Activated naive CD8-positive, alpha-beta T cell treated with anti-CD3 and anti-CD28 coated beads for 36 hours (primary cell): ENCODE measurements at places on chromosomes 6 and 20.

GRCh38 chr6:152300517-152300916 is 336.6 kb downstream of the SYNE1 start:
- H3K4me3 ChIP-seq = peak overlapping the region; percentile 100
- H3K36me3 ChIP-seq = peaks cover 1% of the 10 kb centered on the region

DNA sequence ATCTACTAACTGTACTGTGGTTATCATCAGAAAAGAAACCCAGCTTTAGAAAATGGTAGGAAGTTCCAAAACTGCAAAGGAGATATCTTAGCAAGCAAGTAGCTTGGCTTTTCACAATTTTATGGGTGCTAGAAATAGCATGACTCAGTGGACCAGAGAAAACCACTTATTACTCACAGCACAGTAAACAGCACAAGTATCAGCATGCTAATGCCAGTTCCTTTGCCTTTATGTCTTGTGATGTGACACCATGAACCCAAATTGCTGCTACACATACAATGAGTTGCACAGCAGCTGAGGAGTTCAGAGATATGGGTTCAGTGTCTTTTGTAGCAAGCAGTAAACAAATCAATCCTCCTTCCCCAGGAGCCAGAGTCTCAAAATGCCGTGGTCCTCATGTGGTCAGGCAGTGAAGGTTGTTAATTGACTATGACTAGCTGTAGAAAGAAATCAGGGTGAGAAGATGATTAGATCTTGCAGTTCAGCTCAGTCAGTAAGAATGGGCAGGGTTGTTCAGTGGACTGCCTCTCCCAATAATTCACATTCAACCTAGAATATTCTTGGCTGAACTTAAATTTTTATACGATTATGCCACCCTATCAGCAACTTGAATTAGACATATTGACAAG is 73.3 kb downstream of the OPRM1 start:
- no peaks in the 10 kb centered on the region for H3K4me1 ChIP-seq
- no peaks in the 10 kb centered on the region for H3K27me3 ChIP-seq
- no peak overlapping the region for H3K4me3 ChIP-seq
- DNase-seq = no peak
- no peak overlapping the region for H3K27ac ChIP-seq

GRCh38 chr6:150334790-150335783 is 33.7 kb upstream of the IYD start:
- DNase-seq = peak; percentile 10
- no peaks in the 10 kb centered on the region for H3K4me1 ChIP-seq
- H3K36me3 ChIP-seq = no peaks in the 10 kb centered on the region
- H3K4me3 ChIP-seq = no peak overlapping the region
- peaks cover 10% of the 10 kb centered on the region for H3K27me3 ChIP-seq
- no peak overlapping the region for H3K27ac ChIP-seq

- H3K4me3 ChIP-seq = no peak overlapping the region
- DNase-seq = no peak
- peaks cover 4% of the 10 kb centered on the region for H3K27me3 ChIP-seq
- no peak overlapping the region for H3K27ac ChIP-seq
These were observed 68.9 kb upstream of the SLC22A16 start for GRCh38 chr6:110545081-110545872.

DNA sequence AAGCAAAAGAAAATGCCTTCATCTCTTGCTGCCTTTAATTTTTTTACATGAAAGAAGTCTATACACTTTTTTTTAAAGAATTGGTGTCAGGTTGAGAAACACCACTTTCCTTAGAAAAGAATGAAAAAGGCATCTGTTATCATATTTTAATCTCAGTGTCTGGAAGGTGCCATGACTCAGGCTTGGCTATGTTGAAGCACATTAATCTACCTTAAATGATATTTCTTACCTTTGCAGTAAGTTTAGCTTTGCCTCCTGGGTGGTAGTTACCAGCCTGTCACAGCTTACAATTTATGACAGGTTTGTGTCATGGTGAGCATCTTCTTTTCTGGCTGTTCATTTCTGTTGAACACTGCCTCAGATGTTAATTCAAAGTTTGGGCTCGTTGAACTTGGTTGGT is 95.3 kb downstream of the RTN4IP1 start:
- peaks cover 69% of the 10 kb centered on the region for H3K4me1 ChIP-seq
- peaks cover 58% of the 10 kb centered on the region for H3K36me3 ChIP-seq
- H3K27me3 ChIP-seq = no peaks in the 10 kb centered on the region
- no peak overlapping the region for H3K4me3 ChIP-seq

- peaks cover 12% of the 10 kb centered on the region for H3K4me1 ChIP-seq
- H3K27me3 ChIP-seq = no peaks in the 10 kb centered on the region
- no peak overlapping the region for H3K27ac ChIP-seq
- H3K4me3 ChIP-seq = no peak overlapping the region
These were observed 88.4 kb downstream of the ZDHHC14 start for GRCh38 chr6:157469378-157469777.

DNA sequence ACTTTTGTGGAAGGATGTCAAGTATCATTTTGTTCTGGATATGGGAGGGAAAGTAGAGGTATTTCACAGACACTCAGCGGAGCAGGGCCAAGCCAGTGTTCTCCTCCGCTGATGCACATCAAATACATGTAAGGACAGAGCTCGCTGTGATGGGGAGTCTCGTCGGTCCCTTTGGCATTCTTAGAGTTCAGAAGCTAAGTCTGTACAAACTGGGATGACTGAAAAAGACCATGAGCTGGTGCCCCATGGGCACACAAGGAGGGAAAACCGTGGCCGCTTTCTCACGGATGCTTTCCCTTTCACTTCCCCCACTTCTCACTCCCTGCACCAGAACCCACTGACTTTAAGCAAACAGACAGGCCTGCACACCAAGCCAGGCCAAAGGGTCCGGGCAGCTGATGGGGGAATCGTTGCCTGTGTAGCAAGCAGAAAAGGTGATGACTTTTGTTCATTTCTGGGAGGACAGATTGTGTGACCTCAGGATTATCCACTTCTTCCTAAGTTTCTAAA is 27.7 kb upstream of the MPC1 start:
- no peak overlapping the region for H3K27ac ChIP-seq
- no peak overlapping the region for H3K4me3 ChIP-seq
- no peak for DNase-seq
- no peaks in the 10 kb centered on the region for H3K27me3 ChIP-seq
- H3K36me3 ChIP-seq = peaks cover 2% of the 10 kb centered on the region

DNA sequence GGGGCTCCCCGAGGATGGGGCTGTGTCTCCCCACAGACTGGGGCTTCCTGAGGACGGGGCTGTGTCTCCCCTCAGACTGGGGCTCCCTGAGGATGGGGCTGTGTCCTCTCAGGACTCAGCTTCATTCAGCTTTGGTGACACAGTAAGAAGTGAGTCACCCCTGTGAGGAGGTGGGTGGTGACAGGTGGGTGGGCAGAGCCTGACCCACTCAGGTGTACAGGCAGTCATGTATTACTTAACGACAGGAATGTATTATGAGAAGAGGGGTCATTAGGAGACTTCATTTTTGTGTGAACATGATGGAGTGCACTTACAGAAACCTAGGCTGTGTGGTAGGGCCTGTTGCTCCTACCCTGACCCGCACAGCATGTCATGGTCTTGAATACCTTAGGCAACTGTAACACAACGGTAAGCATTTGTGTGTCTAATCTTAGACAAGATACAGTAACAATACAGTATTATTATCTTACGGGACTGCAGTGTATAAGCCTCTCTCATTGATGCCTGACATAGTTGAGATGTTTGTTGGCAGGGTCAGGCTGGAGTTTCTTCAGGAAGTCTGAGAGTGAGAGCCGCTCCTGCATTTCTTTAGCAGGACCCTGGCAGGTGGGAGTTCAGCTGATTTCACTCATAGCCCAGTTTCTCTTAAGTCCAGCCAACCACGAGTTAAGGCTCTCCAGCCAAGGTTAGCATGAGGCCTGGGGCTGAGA is 10.9 kb upstream of the PGC start:
- peaks cover 3% of the 10 kb centered on the region for H3K27me3 ChIP-seq
- H3K4me1 ChIP-seq = no peaks in the 10 kb centered on the region
- DNase-seq = no peak
- H3K27ac ChIP-seq = no peak overlapping the region
- H3K36me3 ChIP-seq = no peaks in the 10 kb centered on the region
- no peak overlapping the region for H3K4me3 ChIP-seq

DNA sequence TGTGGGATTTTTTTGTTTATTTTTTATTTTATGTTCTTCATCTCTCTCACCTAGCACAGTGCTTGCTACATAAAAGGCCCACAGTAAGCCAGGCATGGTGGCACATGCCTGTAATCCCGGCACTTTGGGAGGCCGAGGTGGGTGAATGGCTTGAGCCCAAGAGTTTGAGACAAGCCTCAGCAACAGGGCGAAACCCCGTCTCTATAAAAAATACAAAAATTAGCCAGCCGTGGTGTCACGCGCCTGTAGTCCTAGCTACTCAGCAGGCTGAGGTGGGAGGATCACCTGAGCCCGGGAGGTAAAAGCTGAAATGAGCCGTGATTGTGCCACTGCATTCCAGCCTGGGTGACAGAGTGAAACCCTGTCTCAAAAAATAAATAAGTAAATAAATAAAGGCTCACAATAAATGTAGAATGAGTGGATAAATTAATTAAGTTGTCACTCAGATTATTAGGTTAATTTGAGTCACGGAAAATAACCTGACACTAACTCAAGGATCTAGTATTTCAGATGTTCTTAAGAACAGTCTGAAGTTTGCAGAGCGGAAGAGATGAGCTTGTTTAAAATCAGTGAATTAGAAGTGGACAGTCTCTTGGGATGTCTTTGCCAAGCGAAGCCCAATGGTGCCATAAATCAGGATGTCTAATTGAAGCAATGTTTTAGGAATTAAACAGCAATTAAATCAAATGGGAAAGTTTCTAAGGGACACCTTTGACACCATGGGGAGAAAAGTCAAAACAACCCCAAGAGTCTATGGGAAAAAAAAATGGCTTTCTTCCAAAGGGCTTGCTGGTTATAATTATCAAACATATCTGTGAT is 214.4 kb downstream of the ZNF217 start:
- no peak overlapping the region for H3K4me3 ChIP-seq
- H3K36me3 ChIP-seq = no peaks in the 10 kb centered on the region
- H3K4me1 ChIP-seq = peaks cover 5% of the 10 kb centered on the region
- H3K27ac ChIP-seq = no peak overlapping the region
- no peak for DNase-seq

GRCh38 chr6:131998255-131998982 is 47.2 kb upstream of the CCN2 start:
- H3K36me3 ChIP-seq = no peaks in the 10 kb centered on the region
- no peak for DNase-seq
- H3K4me3 ChIP-seq = no peak overlapping the region
- peaks cover 4% of the 10 kb centered on the region for H3K27me3 ChIP-seq

DNA sequence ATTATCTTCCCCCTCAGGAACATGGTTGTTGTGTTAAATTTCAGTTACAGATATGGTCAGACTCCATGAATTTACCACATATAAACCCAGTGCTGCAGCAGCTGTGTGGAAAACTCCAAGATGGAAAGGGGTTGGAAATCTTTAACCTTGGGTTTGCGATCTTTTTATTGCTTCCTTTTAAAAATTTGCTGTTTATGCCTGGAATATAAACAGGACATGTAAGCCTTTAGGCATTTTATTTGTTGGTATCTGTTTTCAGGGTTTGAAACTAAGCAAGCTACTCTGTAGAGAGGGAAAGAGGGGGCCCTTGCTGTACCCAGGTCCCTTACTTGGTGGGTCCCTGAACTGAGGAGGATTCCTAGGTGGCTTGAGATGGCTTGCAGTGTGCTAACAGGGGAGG is 778 bp downstream of the PKIG start:
- no peak overlapping the region for H3K4me3 ChIP-seq
- H3K36me3 ChIP-seq = no peaks in the 10 kb centered on the region
- no peak overlapping the region for H3K27ac ChIP-seq
- DNase-seq = no peak

- no peaks in the 10 kb centered on the region for H3K27me3 ChIP-seq
- H3K27ac ChIP-seq = no peak overlapping the region
- H3K36me3 ChIP-seq = peaks cover 15% of the 10 kb centered on the region
- no peak for DNase-seq
- no peaks in the 10 kb centered on the region for H3K4me1 ChIP-seq
- H3K4me3 ChIP-seq = no peak overlapping the region
These were observed 25.2 kb downstream of the UCKL1 start for GRCh38 chr20:63930971-63931553.

DNA sequence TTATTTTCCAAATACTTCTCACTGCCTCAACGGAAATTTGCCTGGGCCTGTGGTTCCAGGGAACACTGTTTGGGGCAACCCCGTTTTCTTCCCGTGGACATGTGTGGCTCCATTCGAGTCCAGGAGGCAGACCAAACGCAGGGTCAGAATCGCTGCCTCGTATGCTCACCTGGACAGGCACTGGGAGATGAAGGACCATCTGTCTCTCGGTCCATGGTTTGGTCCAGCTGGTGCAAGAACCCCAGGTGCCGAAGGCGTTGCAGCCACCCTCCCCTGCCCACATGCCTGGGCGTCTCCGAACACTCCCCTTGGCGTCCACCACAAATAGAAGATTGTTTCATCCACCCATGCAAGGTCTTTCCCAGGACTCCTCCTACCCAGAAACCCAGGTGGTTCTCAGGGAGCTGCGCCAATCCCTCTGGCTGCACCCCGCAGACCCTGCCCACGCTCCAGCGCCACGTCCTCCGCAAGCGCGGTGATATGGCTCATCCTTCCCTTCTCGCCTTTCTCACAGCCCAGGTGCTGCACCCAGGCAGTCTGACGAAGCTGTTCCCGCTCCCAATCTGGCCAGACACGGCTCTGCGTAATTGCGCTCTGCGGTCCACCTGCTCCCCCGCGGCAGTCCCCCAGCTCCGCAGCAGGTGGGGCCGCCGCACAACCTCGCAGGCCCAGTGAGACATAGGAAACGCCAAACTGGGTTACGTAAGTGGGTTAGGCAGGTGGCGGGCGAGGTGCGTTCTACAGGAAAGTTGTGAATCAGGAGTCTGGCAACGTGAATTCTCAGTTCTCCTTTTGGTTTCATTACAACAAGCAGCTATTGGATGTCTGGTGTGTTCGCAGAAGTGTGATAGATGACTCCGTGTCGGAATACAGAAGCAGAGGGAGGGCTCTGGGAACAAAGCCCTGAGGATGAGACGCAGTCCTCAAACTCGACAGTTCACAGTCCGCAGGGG is 146.2 kb upstream of the ECI2 start:
- H3K4me3 ChIP-seq = peak overlapping the region; percentile 59
- peaks cover 7% of the 10 kb centered on the region for H3K4me1 ChIP-seq
- H3K27ac ChIP-seq = no peak overlapping the region
- DNase-seq = peak; percentile 58
- H3K27me3 ChIP-seq = peaks cover 52% of the 10 kb centered on the region

- H3K27me3 ChIP-seq = no peaks in the 10 kb centered on the region
- DNase-seq = no peak
- peaks cover 7% of the 10 kb centered on the region for H3K36me3 ChIP-seq
- H3K27ac ChIP-seq = no peak overlapping the region
- peaks cover 4% of the 10 kb centered on the region for H3K4me1 ChIP-seq
These were observed 564.8 kb downstream of the UTRN start for GRCh38 chr6:144849920-144850319.

DNA sequence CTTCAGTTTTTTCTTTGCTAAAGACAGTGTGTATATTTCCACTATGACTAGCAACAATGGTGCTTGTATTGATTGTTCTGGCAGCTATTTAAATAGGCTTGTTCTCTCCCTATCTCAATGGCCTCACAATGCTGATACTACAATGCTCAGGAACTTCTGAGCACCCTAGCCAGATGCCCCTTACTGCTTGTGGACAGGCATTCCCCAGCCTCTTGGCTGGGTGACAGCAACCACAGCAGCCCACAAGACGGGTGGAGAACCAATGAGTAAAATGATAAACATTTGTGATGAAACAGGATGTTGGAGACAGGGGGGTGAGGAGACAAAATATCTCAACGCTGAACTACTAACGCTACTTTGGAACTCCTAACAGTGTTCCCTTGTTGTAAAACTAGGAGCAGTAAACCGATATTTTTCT is 42.3 kb downstream of the HIVEP2 start:
- peak overlapping the region; percentile 95 for H3K27ac ChIP-seq
- peaks cover 61% of the 10 kb centered on the region for H3K4me1 ChIP-seq
- H3K36me3 ChIP-seq = peaks cover 32% of the 10 kb centered on the region

GRCh38 chr6:169851641-169852503 is 100.5 kb downstream of the ERMARD start:
- no peaks in the 10 kb centered on the region for H3K4me1 ChIP-seq
- H3K27ac ChIP-seq = no peak overlapping the region
- no peak for DNase-seq
- no peaks in the 10 kb centered on the region for H3K27me3 ChIP-seq
- H3K36me3 ChIP-seq = no peaks in the 10 kb centered on the region
